ENCODE measurements at places on chromosomes 12 and 14. TPM values are rescaled to one million over a fixed set of nuclear protein-coding genes. Genes with fewer than 3 reads are reported as not detected.

Gene WNT1
- not detected for total RNA-seq

Gene PRB2
- total RNA-seq, result not detected

DNA sequence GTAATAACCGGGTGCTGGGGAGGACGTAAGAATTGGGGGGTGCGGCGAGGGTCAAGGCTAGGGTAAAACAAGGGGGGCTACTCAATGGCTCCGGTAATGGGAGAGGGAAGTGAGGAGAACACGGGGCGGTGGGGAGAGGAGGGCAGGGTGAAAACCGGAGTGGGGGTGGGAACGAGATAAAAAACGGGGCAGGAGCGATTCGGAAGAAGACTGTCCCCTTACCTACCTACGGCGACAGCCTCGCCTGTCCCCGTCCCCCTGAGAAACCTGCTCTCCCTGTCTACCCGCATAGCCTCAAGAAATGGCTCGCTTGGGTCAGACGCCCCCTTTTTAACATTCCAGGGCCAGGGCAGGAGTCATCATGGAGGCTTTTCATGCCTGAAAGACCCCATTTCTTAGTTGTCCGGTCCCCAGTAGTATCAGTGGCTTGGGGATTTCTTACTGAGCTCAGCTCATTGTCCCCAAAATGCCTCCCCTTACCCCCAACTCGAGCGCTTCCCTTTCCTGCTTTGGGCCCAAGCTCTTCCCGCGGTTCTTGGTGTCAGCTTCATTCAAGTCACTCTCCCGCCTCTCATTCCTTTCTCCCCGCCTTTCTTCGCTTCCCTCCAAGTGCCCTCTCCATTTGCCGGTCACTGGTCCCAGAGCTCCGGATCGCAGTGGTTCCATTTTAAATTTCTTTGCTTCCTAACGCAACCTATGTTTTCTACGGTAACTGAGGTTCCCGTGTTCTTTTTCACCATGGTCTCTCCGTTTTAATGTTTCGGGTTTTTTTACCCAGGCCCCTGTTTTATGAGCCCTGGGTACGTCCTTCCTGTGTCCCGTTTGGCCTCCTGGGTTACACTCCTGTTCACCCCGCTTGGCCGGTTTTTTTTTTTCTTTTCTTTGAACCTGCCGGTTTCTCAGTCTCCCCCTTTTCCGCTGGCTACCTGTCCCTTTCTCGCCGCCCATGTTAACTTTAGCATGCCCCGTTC lies 1.2 kb upstream of the WSB2 start:
- DNase-seq, result no peak

- no peak for DNase-seq
Measured at GRCh38 chr12:57247041-57247440, 3.9 kb downstream of the STAC3 start.

DNA sequence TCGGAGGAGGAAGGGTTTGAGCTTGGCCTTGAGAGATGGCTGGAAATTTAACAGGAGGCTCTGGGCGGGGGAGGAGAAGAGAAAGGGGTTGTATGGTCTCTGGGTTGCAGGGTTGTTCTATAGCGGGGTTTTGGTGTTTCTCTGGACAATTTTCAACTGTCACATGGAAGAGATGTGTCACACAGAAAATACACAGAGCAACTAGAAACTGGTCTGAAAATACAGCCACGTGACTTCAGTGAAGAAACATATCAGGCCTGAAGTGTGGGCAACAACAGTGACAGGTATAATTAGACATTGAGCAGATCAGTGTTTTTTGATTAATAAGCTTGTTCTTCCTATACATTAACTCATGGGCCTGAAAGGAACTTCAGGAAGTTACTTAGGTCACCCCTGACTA lies 205.3 kb upstream of the HMGA2 start:
- no peak for DNase-seq
